ENCODE measurements at places on chromosomes 12 and 14.

- no peak for DNase-seq
Observed at GRCh38 chr12:113724794-113725556, 241.2 kb downstream of the RBM19 start.

- no peak for DNase-seq
Observed at GRCh38 chr14:96031691-96032090, 7.5 kb upstream of the C14orf132 start.

DNA sequence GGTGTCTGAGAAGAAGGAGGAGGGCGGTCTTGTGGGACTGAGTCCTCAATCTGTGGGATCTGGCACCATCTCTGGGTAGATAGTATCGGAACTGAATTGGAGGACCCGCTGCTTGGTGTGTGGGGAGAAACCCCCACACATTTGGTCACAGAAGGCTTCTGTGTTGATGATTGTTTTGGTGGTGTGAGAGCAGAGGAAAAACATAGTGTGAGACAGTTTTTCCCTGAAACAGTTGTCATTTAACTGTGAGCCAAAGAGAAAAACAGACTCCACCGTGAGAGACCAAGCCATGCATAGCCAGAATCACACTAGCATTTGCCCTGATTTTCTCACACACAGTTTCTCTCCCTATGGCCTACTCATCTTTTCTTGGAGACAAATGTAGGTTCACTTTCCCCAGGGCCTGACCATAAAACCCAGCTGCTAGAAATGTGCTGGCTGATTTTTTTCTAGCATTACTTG, 91.4 kb upstream of the FLRT2 start:
- no peak for DNase-seq

DNA sequence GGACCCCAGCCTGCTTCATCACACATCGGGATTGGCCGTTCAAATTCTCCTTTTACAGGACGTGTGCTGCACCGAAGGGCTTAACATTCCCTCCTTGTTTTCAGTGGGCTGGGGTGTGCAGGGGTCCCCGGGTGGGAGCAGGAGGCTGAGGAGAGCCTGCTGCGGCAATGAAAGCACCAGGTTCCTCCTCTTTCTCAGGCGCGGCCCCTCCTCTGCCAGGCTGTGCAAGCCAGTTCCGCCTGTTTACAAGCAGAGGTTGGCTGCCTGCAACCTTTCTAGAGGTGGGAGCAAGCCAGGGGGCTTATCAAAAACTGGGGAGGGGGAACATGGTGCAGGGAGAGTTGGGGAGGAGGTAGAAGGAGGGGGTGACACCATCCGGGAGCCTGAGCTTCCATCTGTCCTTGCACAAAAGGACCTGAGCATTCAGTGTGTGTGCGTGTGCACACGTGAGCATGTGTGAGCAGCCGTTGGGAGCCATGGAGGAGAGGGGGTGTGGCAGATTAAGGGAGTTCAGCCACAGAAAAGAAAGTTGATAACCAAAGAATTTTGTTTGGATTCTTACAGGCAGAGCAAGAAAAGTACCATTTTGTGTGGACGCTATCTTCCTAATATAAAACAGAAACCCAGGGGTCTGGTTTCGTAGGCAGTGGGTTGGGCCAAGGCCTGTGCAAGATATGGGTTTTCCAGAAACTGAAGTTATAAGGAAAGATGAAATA, 108.8 kb upstream of the RFLNA start:
- no peak for DNase-seq

DNA sequence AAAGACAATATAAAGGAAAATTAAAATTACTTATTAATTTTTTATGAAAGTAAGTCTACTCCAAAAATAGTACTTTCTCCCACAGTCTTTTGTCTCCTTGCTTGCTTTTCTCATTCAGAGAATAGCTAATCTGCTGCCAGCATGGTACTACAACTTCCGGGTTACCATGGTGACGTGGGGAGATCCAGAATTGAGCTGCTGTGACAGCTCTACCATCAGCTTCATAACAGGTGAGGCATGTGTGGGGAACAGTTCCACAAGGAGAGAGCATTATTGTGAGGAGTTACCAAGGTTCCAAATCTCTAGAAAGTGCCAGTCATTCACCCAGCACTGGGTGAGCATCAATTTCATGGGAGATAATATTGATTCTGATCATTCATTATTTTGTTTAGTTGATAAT, 197.8 kb downstream of the PTPRO start:
- no peak for DNase-seq

GRCh38 chr12:34218193-34219045, 196.1 kb downstream of the ALG10 start:
- DNase-seq: peak; percentile 80

DNA sequence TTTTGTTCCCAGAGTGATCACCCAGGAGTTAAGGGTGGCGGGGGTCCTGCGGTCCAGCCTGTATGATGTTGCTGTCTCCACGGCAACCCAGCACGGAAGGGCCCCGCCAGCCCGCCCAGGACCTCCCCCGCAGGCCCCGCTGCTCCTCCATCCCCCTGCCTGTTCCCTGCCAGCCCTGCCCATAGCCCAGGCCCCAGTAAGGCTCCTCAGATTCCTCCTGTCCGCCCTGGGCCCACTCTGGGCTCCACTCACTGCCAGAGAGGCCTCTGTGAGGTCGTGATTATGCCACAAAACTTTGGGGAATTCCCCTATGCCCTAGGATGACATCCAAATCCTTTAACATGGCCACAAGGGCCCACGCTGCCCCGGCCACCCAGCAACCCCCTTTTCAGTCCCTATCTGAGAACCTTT, 20.8 kb downstream of the HSP90AA1 start:
- no peak for DNase-seq

DNA sequence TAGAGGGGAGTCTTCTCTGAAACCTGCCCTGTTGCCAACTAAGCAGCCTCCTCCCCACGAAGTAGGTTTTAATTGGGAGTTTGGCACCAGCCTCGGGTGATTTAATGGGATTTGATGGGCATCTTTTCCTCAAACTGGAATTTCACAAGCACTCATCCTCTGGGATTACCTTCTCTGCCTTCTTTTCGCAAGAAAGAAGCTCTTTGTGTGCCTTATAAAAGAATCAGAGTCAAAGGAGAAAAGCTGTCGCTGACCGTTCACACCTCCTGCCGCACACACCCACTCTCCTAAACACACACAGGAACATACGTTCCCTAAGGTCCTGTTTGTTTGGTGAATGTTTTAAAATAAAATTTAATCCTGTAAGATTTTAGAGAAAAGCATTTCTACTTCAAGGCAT, 84.0 kb downstream of the PRMT8 start:
- no peak for DNase-seq

GRCh38 chr12:133233006-133233405, 2.7 kb downstream of the ANHX start:
- no peak for DNase-seq

- DNase-seq: no peak
Observed at GRCh38 chr14:102445066-102445465, 64.5 kb downstream of the ANKRD9 start.

DNA sequence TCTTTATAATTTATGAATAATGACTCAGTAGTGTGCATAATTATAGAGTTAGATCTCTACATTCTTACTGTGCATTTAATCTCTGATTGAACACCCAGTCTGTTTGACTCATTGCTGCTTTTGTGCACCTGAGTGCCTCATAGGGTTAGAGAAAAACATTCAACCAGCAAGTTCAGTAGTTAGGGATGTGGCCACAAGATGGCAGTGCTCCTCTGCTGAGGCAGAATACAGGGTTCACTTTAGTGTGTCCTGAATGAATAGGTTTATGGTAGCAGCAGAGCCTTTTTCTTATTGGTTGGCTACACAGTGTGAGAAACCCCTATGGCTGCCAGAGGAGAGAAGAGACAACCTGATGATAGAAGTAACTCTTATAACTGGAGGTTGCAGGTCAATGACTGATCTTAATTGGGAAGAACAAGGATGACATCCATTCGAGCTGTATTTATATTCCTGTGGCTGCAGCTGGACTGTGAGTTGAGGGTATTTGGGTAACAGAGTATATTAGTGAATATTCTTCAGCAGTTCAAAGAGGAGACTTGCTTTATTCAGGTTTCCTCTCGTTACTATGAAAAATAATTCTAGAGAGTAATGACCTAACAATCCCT, 194.9 kb upstream of the OR4E1 start:
- DNase-seq: peak; percentile 86

GRCh38 chr14:104792945-104793702, 2.4 kb downstream of the AKT1 start:
- no peak for DNase-seq

- no peak for DNase-seq
Observed at GRCh38 chr14:74846168-74846567, 29.8 kb downstream of the PROX2 start.

GRCh38 chr14:20415782-20416206, 2.5 kb upstream of the TEP1 start:
- DNase-seq: peak; percentile 27

GRCh38 chr14:51453869-51454268, 197.8 kb upstream of the FRMD6 start:
- DNase-seq: no peak

DNA sequence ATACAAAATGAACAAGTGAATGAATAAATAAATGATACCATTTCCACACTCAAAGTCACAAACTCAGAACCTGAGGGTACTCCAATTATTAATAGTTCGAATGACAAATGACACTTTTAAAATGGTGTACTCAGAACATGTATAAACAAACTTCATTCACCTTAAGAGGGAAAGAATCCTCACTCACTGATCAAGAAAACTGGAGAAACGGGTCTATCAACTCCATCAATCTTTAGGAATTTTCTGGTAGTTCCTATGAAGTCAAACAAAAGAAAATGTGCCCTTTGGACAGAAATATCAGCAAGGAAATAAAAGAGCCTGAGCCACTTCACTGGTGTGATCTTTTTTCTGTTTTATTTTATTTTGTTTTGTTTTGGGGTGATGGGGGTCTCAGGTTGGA, 5.2 kb upstream of the NRDE2 start:
- no peak for DNase-seq

GRCh38 chr14:104948736-104949031, 24.0 kb downstream of the PLD4 start:
- DNase-seq: no peak

DNA sequence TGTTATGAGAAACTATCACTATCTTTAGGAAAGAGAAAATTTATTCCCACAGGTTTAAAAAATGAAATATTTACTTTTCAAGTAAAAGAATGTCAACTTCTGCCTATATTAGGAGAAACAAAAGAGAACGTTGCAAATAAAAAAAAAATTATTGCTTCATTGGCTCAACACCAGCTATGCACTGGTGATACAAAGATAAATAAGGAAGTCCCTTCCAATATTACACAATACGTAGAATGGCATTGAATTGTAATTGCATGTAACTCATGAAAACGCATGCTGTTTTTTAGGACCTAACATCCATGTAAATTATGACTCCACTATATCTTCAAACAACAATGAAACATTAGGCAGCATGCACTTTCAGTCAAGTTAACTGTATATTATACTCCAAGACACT, 56.4 kb upstream of the RERGL start:
- no peak for DNase-seq

DNA sequence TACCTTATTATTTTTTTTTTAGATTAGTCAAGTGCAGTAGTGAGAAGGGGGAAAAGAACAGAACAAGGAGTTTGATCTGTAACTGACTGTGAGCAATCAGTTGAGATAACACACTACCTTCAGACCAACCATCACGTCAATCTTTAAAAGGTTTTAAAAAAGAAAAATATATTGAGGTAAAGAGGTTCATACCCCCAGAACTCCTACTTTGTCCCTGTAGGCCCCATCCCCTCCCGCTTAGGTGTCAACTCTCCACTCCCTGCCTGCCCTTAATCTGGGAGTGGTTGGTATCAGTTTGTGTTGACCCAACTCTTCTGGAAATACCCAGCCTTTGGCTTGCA, 16.2 kb downstream of the MMP14 start:
- no peak for DNase-seq

DNA sequence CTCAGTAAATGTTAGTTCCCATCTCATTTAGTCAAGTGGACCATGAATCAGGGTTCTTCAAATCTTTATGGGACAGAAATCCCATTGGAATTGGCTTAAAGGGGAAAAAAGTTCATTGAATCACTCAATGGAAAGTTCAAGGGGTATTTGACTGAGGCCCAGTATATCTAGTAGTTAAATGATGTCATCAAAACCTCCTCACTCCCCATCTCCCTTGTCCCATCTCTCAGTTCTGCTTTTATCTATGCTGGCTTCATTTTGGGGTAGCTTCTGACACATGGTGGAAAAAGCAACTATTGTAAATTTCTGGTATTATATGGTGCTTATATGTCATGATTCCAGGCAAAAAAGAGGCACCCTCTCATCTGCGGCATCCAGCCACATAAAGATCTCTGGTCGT, 51.9 kb downstream of the DAAM1 start:
- DNase-seq: no peak

- no peak for DNase-seq
Observed at GRCh38 chr12:107519906-107520859, 165.4 kb upstream of the PWP1 start.

- DNase-seq: no peak
Observed at GRCh38 chr12:123854918-123855317, 92.8 kb downstream of the DNAH10 start.

- DNase-seq: no peak
Observed at GRCh38 chr12:123886931-123887582, 85.6 kb downstream of the CCDC92 start.

GRCh38 chr14:54420478-54421142, 20.6 kb downstream of the CNIH1 start:
- DNase-seq: no peak

- no peak for DNase-seq
Observed at GRCh38 chr14:72692696-72693095, 201.2 kb downstream of the DPF3 start.

- DNase-seq: no peak
Observed at GRCh38 chr14:35221462-35221861, 70.7 kb upstream of the PSMA6 start.
